RWPE2 (cell line): ENCODE measurements at places on chromosomes 3 and 15.

- no peak overlapping the region for H3K4me3 ChIP-seq
- no peak overlapping the region for H3K27ac ChIP-seq
- H3K4me1 ChIP-seq: no peaks in the 10 kb centered on the region
- no peak for DNase-seq
- H3K36me3 ChIP-seq: peaks cover 44% of the 10 kb centered on the region
Observed at GRCh38 chr3:63927422-63928280, 15.5 kb upstream of the SCAANT1 start.

DNA sequence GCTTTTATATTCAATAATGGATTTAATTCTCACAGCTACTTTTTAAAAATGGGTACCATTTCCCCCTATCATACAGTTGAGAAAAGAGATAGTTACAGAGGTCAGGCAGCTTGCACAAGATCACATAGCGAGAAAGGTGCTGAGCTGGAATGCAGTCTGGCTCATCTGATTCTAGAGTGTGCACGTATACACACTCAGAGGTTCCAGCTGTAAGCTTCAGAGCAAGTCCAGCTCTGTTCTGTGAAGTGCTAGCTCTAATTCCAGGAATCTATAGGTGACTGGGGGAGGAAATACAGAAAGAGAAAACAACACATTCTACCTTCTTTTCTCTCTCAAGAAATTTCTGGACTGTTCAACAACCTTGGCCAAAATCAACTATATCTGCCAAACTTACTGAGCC, 318.7 kb downstream of the FOXP1 start:
- no peaks in the 10 kb centered on the region for H3K36me3 ChIP-seq
- no peak overlapping the region for H3K27ac ChIP-seq
- H3K27me3 ChIP-seq: no peaks in the 10 kb centered on the region

- no peak for DNase-seq
- H3K4me1 ChIP-seq: peaks cover 22% of the 10 kb centered on the region
- H3K4me3 ChIP-seq: no peak overlapping the region
- H3K36me3 ChIP-seq: no peaks in the 10 kb centered on the region
Observed at GRCh38 chr3:111668888-111669488, 73.8 kb upstream of the ZBED2 start.

GRCh38 chr15:98958918-98959639, 48.5 kb downstream of the PGPEP1L start:
- H3K4me3 ChIP-seq: no peak overlapping the region
- H3K36me3 ChIP-seq: peaks cover 78% of the 10 kb centered on the region
- no peaks in the 10 kb centered on the region for H3K27me3 ChIP-seq
- H3K4me1 ChIP-seq: no peaks in the 10 kb centered on the region
- DNase-seq: no peak
- no peak overlapping the region for H3K27ac ChIP-seq

DNA sequence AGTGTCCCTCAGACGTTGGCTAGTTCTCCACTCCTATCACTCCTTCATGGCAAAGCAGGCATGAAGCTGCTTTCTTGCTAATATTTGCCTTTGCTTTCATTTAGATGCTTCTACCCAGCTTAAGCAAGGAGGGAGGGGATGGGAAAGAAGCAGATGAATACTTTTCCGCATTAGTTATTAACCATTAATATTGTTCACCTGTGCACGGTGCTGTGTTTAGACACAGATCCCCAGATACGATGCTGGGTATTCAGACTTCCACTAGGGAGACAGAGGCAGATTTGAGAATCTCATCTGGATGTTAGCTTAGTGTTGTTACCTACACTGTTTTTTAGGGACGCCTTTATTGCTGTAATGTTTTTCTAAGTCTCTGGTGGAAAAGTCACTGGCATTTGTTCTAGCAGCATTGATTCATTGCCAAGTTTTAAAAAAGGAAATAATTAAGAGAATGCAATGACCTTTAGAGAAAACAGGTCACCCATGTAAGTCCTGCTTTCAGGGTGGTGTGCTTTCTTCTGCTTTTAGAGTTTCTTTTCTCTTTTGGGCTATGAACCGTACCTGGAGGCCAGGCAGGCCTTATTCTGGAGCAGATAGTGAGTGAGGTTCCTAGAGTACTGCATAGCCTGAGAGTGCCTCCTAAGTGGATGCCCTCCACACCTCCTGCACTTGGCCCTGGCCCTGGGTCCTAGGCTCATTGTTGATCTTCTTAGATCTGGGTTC, 55.5 kb downstream of the MYZAP start:
- no peaks in the 10 kb centered on the region for H3K27me3 ChIP-seq
- peaks cover 13% of the 10 kb centered on the region; the same call in 1 of the 2 replicates for H3K36me3 ChIP-seq
- peak overlapping the region; percentile 44 for H3K27ac ChIP-seq
- no peak for DNase-seq

DNA sequence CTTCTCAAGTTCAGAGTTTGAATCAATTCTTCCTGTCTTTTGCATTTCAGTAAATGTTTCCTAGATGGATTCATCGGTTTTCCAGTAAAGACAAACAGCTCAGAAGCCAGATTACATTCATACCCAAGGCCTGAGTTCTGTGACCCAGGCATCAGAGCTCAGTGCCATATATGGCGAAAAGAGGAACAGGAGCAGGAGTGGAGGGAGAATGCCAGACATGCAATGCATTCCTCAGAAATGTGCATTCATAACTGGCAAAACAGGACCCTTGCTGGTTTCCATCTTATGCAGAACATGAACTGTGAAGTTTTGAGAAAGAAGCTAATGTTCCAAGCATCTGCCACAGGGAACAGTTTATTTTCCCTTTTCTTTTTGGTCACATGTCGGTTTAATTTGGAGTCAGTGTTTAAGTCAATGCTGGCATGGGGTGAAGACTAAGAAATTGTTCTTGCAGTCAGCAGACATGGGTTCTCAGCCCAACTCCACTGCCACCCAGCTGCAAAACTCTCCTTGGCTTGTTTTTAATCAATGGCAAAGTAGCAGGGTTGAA, 116.5 kb downstream of the LPP start:
- H3K27me3 ChIP-seq: no peaks in the 10 kb centered on the region
- H3K4me3 ChIP-seq: no peak overlapping the region
- H3K36me3 ChIP-seq: no peaks in the 10 kb centered on the region
- peak overlapping the region; percentile 53 for H3K27ac ChIP-seq

- no peak for DNase-seq
- peaks cover 3% of the 10 kb centered on the region for H3K4me1 ChIP-seq
- peaks cover 66% of the 10 kb centered on the region for H3K36me3 ChIP-seq
- no peak overlapping the region for H3K4me3 ChIP-seq
Observed at GRCh38 chr15:41698779-41699178, 38.6 kb downstream of the MGA start.

DNA sequence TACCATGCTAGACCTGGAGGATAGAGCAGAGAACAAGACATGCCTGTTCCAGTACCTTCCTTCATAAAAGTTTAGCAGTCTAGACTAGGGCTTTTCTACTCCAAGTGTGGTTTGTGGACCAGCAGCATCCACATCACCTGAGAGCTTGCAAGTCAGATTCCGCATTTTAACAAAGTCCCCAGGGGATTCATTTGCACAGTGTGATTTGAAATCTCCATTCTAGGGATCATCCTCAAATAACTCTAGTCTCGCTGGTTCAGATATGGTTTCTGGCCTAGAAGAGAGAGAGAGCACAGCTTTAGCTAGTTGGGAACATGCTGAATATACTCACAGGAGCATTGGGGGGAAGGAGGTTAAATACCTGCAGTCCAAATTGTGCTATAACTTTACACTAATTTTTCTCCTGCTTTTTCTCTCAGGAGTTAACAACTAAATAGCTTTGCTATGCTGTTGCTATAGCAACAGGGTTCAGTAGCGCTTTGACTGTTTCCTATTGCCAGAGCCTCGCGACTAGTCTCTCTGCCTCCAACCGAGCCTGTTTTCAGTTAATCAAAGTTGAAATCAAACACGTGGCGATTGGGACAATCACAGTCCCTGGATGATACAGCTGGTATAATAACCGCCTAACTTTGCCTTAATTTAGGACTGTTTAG, 64.0 kb upstream of the RASGRF1 start:
- no peaks in the 10 kb centered on the region for H3K27me3 ChIP-seq
- DNase-seq: no peak
- H3K27ac ChIP-seq: no peak overlapping the region
- no peaks in the 10 kb centered on the region for H3K36me3 ChIP-seq

DNA sequence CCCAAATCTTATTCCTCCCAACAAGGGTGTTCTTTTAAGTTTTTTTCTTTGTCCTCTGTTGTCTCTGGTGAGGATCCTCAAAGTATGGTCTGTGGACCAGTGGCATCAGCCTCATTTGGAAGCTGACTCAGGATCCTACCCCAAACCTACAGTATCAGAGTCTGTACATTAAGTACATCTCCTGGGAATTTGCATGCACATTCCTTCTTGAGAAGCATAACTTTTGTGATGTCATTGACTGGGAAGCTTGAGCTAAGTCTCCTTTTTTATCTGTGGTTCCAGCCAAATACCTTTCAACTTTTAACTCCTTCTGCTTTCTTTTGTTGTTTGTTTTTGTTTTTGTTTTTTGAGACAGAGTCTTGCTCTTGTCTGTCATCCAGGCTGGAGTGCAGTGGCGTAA, 40.5 kb downstream of the ARMC8 start:
- DNase-seq: no peak
- H3K4me3 ChIP-seq: no peak overlapping the region
- H3K36me3 ChIP-seq: peaks cover 87% of the 10 kb centered on the region
- no peaks in the 10 kb centered on the region for H3K4me1 ChIP-seq
- no peak overlapping the region for H3K27ac ChIP-seq
- H3K27me3 ChIP-seq: no peaks in the 10 kb centered on the region

DNA sequence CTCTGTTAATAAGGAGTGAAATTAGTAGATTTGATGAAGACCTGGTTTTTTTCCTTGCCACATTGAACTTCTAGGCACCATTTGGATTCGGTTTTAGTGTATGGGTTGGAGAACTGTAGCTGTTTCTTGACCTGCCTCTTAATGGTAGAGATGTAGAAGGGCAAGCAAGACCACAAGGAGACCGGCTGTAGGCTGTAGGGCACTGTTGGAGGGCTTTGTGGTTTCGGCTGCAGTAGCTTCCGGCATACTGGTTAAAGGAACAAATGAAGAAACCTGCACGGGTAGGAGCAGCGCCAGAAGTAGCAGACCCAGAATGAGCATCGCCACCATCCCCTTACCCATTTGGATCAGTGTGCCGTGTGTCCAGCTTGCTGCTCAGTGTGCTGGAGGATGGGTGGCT, 7.9 kb downstream of the PCLAF start:
- H3K27ac ChIP-seq: no peak overlapping the region
- H3K27me3 ChIP-seq: no peaks in the 10 kb centered on the region
- DNase-seq: no peak
- H3K4me3 ChIP-seq: no peak overlapping the region

DNA sequence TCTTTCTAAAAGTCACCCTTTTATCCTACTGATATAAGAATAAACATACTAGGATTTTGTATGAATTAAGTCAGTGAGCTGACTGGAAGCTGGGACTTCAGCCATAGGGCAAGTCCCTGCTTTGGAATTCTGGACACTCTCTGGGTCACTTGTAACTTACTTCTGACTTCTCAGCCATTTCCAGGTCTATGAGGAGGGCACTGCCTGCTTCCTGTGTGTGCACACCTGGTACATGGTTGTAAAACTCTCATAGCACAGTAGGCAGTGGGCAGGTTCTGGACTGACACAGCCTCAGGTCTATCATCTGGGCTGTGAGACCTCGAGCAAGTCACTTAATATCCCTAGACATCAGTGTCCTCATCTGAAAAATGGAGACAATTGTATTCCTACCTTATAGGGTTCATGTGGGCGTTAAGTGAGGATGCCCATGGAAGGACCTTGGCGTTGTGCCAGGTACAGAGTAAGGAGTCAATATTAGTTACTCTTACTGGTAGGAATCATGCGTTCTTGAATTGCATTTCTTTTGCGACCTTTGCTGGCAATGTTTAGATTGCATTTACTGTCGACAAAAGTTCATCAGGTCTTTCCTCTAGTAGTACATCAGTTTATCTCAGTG, 27.5 kb upstream of the TGM5 start:
- no peaks in the 10 kb centered on the region for H3K4me1 ChIP-seq
- H3K27me3 ChIP-seq: peaks cover 18% of the 10 kb centered on the region
- no peaks in the 10 kb centered on the region for H3K36me3 ChIP-seq
- H3K4me3 ChIP-seq: no peak overlapping the region

DNA sequence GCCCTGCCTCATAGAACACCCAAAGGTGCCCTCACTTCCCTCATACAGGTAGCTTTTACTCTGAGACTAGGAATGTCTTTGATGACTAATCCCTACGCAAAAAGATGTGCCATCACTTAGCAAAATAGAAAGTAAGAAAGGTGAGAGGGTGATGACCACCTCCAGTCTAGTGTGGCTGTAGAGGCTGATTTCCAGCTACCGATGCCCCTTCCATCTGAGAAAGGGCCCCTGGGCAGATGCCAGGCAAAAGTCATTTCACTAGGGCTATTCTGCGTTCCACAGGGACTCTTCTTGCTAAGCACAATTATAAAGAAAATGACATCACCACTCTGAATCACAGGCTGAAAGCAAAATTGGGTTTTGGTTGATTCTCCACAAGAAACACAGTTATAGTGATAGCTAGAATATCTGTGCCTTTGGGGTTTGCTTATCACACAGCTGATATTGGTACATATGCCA, 77.4 kb downstream of the RBPMS2 start:
- no peak overlapping the region for H3K4me3 ChIP-seq
- H3K27ac ChIP-seq: peak overlapping the region; percentile 26
- H3K27me3 ChIP-seq: no peaks in the 10 kb centered on the region
- H3K36me3 ChIP-seq: peaks cover 41% of the 10 kb centered on the region
- peaks cover 43% of the 10 kb centered on the region for H3K4me1 ChIP-seq

DNA sequence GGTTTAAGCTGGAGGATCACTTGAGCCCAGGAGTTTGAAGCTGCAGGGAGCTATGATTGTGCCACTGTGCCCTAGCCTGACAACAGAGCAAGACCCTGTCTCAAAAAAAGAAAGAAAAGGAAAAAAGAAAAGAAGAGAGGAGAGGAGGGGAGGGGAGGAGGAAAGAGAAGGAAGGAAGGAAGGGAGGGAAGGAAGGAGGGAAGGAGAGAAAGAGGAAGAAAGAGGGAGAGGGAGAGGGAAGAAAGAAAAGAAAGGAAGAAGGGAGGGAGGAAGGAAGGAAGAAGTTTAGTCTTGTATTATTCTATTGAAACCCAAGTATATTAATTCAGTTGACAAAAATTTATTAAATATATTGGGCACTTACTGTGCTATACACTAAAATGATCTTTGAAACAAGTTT, 11.5 kb downstream of the GOLM2 start:
- H3K4me1 ChIP-seq: peaks cover 22% of the 10 kb centered on the region
- H3K4me3 ChIP-seq: no peak overlapping the region
- no peak for DNase-seq
- H3K36me3 ChIP-seq: peaks cover 4% of the 10 kb centered on the region
- H3K27me3 ChIP-seq: no peaks in the 10 kb centered on the region
